Left colon (tissue), 2 donors: ENCODE measurements at places on chromosomes 5 and 9. TPM values are rescaled to one million over a fixed set of nuclear protein-coding genes. Genes with fewer than 3 reads are reported as not detected.
A peak's percentile ranks its signal among the peaks of the same experiment; 100 is the strongest.

DNA sequence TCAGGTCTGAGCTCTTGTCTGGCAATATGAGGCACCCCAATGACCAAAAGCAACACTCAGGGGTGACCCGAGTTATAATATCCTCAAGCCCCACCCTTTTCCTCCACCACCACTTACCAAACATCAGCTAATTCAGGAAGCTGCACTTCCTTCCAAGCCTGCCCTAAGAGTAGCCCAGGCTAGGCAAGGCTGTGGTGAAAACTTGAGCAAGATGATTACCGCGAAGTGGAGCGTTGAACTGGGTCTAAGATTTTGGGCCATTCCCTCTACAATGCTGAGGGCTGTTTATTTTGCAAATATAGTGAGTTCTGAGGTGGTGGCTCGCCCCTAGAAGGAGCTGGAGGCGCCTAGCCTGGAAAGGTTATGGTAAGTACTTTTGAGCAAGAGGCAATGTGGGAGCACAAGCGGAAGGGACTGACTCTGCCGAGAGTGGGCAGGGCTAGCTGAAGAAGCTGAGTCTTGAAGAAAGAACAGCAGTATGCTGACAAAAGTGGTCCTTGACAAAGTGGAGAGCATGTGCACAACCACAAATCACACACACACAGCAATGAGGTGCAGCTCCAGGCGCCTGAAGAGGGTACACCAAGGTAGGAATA is at the start of gene HK3:
Gene HK3, minus strand, starts transcription at position 51 of the 596 bp plus-strand sequence. CDS start 3,187 bp downstream, outside the sequence.
- no peak for DNase-seq

DNA sequence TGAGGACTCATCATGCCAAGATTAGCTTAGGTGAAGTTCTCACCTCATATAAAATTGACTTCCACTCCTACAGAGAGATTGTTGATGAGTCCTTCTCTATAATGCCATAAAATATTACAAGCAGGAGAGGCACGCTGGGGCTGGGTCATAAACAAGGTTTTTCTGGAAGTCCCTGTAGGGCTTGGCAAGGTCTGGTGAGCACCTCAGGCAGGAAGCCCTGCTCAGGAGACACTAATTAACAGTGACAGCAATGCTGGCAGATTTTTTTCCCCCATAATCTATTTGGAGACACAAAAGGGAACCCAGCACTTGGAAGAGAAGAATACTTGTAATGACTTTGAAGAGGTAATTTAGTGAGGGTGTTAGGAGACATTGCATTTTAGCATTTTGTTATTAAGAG is 118.7 kb downstream of the DIRAS2 start:
- DNase-seq, result no peak

MROH2B gene
- not detected for total RNA-seq

MPDZ gene
- total RNA-seq, result 3.1 TPM

DNA sequence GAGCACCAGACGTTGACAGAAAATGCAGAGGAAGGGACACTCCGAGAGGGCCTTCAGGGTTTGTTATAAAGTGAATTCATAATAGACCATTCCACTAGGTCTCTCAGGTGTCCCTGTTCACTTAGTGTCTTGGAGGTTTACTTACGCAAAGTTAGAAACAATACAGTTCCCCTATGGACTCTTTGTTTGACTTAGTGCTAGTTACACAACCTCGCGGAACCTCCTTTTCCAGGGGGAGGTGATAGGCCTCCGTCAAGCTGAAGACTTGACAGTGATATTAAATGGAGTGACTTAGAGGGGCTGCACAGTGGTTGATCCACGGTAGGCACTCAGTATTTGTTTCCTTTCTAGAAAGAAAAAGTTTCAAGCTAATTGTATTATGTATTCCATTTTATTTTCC is 1.3 kb downstream of the CCT5 start:
- DNase-seq, result no peak

GRCh38 chr5:154755361-154756008 is at the start of gene LARP1:
Gene LARP1, plus strand, starts transcription at chr5:154755377. Its CDS starts 381 bp downstream, at chr5:154755758.
- no peak for DNase-seq

- DNase-seq, result no peak
Measured at GRCh38 chr5:127441799-127442484, 75.5 kb upstream of the PRRC1 start.

- peak; percentile 54 for DNase-seq
Measured at GRCh38 chr9:137295849-137296669, 6.0 kb downstream of the NRARP start.

MAMDC4 gene
- 20.1 TPM for total RNA-seq

GRCh38 chr5:149636861-149637246 is 55.6 kb downstream of the ARHGEF37 start:
- peak; percentile 99 for DNase-seq

- no peak for DNase-seq
Measured at GRCh38 chr5:36685631-36686288, 79.4 kb downstream of the SLC1A3 start.

GDF9 gene
- total RNA-seq, result 0.09 TPM

DNA sequence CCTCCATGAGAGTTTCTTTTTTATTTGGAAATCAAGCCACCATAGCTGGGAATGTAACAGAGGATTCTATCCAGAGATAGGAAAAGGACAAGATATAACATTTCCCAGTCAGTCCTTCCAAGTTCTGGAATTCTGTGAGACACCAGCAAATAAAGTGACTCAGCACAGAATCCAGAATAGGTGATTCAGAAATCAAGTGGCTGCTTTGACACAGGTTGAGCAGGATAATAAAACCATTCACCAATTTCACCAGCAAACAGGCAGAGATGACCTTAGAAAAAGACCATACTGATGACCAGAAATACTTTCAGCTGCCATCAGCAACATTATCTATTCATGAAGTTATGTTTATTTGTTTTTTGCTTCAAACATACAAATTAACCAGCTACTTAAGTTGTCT is 491.5 kb upstream of the TUSC1 start:
- no peak for DNase-seq

DNA sequence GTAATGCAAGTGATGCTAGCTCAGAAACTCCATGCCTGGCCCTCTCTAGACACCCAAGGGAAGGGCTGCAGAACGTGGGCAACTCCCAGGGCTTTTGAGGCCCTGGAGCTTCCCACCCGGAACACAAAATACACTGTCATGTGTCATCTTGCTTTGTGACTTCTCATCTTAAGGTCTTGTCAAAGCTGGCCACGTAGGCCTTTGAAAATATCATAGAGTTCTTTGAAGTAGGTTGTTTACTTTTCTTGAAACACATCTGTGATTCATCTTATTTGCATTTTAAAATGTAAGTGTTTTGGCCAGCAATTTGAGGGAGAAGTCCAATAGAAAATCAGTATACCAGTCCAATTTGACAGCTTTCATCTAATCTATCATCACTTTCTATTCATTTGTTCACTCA is 40.2 kb upstream of the PALM2AKAP2 start:
- DNase-seq, result no peak

SNCAIP gene
- 1.1 TPM for total RNA-seq

DNA sequence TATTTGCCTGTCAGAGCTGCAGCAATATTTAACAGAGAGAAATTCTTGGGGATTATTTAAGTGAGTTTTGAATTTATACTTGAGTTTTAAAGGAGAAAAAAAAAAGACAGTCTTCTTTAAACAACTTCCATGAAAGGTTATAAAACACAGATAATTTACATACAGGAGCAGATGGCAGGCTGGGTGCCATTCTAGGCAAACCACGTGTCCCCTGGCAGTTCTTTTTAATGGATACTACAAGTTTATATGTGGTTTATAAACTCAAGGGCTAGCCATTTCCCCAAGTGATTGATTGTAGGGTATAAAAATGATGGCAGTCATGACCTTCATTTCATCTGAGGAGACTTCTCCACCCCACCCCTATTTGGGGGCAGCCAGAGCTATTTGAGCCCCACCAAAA is 166.6 kb downstream of the FSTL4 start:
- no peak for DNase-seq
